Stimulated activated CD8-positive, alpha-beta memory T cell treated with anti-CD3 and anti-CD28 coated beads, Interleukin-7, amount 100 ng/mL, for 48 hours (primary cell): ENCODE measurements at places on chromosomes 5 and 9.

GRCh38 chr5:114435885-114436299 lies 74.0 kb downstream of the KCNN2 start:
- DNase-seq = no peak

DNA sequence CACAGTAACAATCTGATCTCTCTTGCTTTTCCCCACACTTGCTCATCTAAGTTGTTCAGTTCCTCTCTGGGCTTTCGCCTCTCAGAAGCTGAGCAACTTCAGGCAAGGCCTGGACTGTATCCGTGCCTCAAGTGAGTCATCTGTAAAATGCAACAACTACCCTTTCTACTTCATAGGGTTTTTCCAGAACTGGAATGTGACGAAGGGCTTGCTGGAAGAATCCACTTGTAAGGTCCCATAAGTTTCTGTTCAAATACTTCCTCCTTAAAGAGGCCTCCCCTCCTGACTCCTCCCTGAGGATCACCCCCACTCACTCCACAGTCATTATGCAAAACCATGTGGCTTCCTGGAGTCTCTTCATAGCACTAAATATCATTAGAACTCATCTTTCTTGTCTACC lies 17.5 kb upstream of the INSYN2B start:
- DNase-seq = no peak

GRCh38 chr9:91949946-91950664 lies at the start of gene ROR2:
TSS of gene ROR2 (minus strand) at chr9:91950228.
- peak; percentile 22 for DNase-seq

- no peak for DNase-seq
Observed at GRCh38 chr5:106759581-106759980, 911.2 kb downstream of the EFNA5 start.

DNA sequence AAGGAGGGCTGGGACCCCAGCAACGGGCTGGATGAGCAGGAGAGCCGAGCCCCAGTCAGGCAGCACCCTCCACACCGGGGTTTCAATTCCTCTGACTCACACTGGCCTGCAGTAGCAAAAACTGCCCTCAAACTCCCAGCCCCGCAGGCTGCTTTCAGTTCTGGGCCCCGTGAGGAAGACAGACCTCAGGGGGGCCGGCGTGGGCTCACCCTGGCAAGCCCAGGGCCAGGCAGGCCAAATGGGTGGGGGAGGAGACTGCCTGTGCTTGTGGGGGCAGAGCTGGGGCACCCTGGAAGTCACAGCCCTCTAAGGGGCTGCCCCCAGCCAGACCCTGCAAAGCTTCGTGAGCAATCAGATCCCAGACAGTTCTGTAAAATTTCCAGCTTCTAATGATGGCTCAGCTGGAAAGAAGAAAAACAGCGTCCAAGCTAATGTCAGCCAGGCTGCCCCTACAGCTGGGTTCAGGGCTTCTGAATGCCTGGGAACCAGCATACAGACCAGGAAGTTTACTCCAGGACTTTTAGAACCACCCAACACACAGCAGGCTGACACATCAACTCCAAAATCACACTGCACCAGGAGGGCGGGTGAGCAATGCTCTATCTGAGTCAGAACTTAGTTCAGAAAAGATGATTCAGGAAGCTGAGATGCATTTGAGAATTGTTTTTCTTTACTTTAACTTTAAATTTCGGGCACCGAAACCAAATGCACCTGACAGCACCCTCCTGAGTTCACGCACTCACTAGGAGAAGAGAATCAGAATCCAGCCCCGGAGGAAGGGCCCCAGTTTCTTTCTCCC lies 34.7 kb downstream of the LPCAT1 start:
- DNase-seq = no peak

- no peak for DNase-seq
Observed at GRCh38 chr5:24642022-24642421, 2.8 kb downstream of the CDH10 start.

- no peak for DNase-seq
Observed at GRCh38 chr5:61991430-61991829, 314.6 kb upstream of the KIF2A start.

DNA sequence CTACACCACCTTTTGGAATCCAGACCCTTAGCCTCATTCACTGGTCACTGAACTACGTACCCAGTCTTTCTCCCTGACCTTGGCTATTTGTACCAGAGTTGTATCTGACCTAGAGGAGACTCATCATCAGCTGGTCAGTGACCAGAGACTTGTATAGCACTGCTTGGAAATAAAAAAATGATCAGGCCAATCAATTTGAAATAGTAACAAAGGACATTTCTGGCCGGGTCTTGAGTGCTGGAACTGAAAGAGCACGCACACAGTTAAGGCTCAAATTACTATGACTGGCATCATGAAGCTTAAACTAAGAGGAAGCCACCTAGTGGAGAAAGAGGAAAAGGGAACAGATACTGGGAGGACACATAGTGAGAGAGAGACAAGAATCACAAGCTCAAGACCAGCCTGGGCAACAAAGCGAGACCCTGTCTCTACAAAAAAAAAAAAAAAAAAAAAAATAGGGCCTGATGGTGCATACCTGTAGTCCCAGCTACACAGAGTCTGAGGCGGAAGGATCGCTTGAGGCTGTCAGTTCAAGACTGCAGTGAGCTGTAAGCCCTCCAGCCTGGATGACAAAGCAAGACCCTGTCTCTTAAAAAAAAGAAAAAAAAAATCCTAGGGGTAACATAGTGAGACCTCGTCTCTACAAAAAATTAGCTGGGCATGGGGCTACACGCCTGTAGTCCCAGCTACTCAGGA lies 12.8 kb upstream of the SRP19 start:
- DNase-seq = no peak

- DNase-seq = no peak
Observed at GRCh38 chr5:90866915-90867731, 308.5 kb downstream of the ADGRV1 start.

- no peak for DNase-seq
Observed at GRCh38 chr5:125181955-125182354, 435.5 kb upstream of the ZNF608 start.

GRCh38 chr5:95821110-95822021 lies 1.2 kb downstream of the GLRX start:
- DNase-seq = no peak

DNA sequence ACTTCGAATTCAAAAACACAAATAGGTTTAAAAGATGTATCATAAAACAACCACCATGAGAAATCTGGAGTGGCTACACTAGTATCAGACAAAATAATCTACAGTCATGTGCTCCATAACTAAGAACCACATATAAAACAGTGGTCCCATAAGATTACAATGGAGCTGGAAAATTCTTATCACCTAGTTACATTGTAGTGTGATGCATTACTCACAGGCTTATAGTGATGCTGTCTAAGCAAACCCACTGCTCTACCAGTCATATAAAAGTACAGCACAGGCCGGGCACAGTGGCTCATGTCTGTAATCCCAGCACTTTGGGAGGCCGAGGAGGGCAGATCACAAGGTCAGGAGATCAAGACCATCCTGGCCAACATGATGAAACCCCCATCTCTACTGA lies 160.1 kb downstream of the ROR2 start:
- no peak for DNase-seq

DNA sequence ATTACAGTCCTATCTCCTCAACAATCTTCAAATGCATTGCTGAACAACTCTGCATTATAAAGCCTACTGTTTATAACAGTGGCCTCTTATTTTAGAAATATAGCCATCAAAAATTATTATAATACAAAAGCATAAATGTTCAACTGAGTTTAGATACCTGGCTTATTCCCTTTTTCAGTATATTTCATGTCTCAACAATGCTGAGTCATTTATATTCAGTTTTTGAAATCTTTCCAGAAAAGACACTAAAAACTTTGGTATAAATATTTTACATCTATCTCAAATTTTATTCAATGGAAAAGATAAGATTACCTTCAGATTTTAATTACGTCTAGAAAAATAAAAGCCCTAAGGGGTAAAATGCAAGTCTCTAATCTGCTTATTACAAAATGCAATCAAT lies 37.9 kb downstream of the LURAP1L start:
- no peak for DNase-seq

GRCh38 chr5:21173526-21173925 lies 1185.5 kb upstream of the CDH18 start:
- DNase-seq = no peak
